ENCODE measurements at places on chromosomes 12 and 14. TPM values are rescaled to one million over a fixed set of nuclear protein-coding genes. Genes with fewer than 3 reads are reported as not detected.

Gene RHOJ
- total RNA-seq, result 9.5 TPM

Gene RNASE1
- 6.0 TPM for total RNA-seq

Gene NGDN
- total RNA-seq, result 176 TPM

Gene EIF2S3B
- 0.57 TPM for total RNA-seq

Gene LRP1
- 2.8 TPM for total RNA-seq

Gene SMCO2
- not detected for total RNA-seq

Gene ZDHHC22
- not detected for total RNA-seq

- DNase-seq, result no peak
Measured at GRCh38 chr12:114592946-114593345, 91.0 kb downstream of the TBX3 start.

- no peak for DNase-seq
Measured at GRCh38 chr14:52020866-52021717, 31.7 kb downstream of the RTRAF start.

DNA sequence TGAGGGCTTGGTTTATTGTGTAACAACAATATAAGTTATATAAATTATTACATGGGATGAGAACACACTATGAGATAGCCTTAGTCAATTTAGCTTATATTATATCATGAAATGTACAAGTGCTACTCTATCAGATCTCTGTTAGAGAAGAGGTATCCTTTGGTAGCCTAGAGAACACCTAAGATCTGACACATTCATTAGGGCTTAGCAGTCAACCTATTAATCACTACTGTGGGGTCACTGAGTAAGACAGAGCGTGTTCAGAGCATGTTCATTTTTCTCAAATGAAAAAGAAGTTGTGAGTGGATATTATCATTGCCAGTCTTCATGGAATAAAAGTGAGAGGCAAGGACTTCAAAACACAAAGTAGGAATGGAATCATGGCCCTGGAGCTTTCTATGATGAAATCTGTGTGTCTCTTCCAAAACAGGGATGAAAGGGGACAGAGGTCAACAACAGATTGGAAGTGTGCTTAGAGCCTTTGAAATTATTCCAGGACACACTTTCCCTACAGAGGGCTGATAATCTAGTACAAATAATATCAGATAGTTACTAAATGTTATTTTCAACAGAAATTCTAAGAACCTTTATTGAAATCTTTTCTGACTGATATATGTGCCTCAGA is 114.3 kb downstream of the SLC16A7 start:
- no peak for DNase-seq

GRCh38 chr14:31419179-31419966 is 977 bp downstream of the HEATR5A start:
- no peak for DNase-seq

- DNase-seq, result no peak
Measured at GRCh38 chr12:42735861-42736361, 146.4 kb upstream of the PRICKLE1 start.

- no peak for DNase-seq
Measured at GRCh38 chr12:13090054-13090453, 13.4 kb downstream of the GSG1 start.

DNA sequence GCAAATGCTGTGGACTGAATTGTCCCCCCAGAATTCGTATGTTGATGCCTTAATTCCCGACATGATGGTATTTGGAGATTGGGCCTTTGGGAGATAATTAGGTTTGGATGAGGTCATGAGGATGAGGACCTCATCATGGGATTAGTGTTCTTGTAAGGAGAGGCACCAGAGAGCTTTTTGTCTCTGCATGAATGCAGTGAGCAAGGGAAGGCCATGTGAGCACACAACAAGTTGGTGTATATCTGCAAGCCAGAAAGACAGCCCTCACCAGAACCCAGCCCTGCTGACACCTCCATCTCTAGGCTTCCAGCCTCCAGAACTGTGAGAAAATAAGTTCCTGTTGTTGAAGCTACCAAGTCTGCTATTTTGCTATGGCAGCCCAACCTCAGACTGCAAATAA is 51.9 kb upstream of the SMCO2 start:
- no peak for DNase-seq

- DNase-seq, result no peak
Measured at GRCh38 chr14:104220215-104221070, 82.1 kb downstream of the KIF26A start.

- no peak for DNase-seq
Measured at GRCh38 chr14:76330411-76331327, 45.3 kb upstream of the ESRRB start.

DNA sequence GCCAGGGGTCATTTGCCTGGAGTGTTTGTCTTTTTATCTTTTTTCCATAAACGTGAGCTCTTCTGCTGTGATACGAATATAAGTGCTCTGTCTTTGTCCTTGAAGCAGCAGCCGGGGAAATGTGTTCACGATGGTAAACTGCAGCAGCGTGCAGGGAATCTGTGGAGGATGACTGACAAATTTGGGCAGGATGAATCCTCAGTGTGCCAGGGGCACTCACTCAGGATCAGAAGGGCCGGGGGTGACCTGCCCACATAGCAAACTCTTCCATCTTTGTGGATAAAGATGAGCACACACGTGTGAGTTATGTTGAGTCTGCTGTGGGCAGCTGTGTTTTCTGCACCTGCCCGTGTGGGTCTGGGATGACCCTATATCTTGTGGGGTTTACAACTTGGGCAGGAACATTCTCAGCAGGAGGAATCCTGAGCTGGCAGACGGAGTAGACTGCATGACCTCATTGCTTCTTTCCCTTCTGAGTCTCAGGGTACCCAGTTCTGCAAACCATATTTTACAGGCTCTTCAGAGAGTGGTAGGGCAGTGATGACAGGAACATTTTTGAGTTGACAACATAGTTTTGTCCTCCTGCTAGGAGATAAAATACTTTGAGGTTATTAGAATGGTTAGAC is 711 bp downstream of the ANO4 start:
- DNase-seq, result peak; percentile 54

- peak; percentile 59 for DNase-seq
Measured at GRCh38 chr14:32710731-32711680, 227.7 kb upstream of the NPAS3 start.

DNA sequence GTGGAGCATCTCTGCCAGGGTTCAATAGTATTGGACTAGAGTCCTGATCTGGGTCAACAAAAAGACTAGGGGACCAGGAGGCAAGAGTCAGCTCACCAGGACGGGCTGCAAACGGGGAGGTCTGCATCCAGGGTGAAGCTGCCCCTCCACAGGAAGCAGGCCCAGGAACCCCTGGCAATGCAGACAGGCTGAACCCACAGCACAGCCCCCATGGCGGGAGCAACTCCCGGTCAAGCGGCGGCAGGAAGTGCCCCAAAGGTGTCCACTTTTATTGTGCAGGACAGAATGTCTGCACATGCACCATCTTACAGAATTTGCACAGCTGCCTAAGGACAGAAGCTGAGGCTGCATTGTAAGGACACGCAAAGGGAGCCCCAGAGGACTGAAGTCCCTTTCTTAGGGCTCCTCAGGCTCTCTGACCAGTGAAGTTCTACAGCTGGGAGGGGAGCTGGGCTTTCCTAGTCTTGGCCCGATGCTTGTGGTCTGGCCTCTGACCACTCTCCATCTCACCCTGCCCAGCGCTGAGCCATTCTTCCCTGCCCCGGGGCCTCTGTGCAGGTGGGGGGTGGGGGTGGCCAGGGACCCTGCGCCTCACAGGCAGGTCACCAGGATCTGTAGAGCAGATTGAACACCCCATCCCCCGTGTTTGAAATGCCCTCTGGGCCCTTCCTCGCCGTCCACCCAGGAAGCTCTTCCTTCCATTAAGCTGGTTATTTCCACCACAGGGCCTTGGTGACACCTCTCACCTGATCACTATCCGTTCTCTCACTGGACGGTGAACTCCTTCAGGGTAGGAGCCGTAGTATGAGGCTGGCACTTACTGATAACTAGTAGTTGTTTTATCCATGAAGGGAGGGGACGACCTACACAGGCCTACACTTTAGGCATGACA is 75.9 kb downstream of the NINJ2 start:
- no peak for DNase-seq

DNA sequence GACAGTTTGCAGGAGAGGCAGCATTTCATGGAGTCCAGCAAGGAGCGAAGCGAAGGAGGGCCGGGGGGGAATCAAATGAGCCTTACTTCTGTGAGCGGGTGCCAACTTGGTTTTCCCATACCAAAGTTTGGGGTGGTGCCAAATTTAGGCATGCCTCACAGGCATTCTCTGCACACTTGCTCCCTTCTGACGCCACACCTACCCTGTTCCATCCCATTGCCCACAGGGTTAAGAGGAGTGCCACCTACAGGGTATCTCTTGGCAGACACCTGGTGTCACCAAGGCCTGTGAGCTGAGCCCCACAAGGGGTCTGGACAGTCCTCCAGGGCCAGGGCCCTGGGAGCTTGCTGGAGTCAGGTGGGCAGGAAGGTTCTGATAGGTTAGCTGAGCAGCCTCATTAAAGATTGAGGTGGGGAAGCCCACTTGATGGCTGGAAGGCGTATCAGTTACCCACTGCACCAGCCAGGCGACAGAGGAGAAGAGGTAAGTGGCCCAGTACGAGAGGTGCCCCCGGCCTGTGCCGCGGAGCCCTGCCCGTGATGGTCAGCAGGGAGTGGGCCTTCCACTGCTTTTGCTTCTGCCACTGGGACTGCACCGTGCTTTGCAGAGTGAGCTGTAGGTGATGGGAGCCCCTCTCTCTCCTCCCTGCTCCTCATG is 45.2 kb downstream of the DEGS2 start:
- DNase-seq, result no peak

- DNase-seq, result no peak
Measured at GRCh38 chr12:79961411-79961810, 26.5 kb upstream of the PPP1R12A start.

- DNase-seq, result no peak
Measured at GRCh38 chr12:109621211-109621694, 47.7 kb downstream of the MVK start.

DNA sequence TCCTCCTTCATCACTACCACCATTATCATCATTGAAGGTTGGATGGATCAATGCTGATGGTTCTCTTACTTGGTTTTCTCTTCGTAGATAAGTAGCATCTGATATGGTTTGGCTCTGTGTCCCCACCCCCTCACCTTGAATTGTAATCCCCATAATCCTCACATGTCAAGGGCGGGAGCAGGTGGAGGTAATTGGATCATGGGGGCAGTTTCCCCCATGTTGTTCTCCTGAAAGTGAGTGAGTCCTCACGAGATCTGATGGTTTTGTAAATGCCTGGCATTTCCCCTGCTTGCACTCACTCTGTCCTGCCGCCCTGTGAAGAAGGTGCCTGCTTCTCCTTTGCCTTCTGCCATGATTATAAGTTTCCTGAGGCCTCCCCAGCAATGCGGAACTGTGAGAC is 172.4 kb upstream of the PWP1 start:
- no peak for DNase-seq

- peak; percentile 38 for DNase-seq
Measured at GRCh38 chr12:571795-572531, 91.3 kb downstream of the NINJ2 start.

DNA sequence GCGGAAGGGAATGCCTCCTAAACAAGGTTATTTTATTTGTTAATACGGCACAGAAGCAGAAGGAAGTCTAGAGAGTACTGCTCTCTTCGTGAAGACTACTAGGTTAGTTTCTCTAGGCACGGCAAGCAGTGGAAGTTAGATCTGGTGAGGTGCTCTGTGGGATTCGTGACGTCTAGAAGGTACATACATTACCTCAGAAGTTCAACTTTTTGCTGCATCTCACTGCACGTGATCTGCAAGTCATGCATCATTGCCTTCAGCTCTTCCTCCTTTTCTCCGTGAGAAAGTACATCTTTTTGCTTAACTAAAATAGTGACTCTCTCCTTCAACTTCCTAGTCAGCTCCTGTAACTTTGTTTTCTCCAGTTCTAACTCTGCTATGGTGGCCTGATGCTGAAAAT is 74.7 kb downstream of the NIN start:
- no peak for DNase-seq

- DNase-seq, result no peak
Measured at GRCh38 chr14:61565836-61566536, 129.3 kb upstream of the HIF1A start.

- DNase-seq, result no peak
Measured at GRCh38 chr12:88206601-88207000, 64.5 kb downstream of the TMTC3 start.

DNA sequence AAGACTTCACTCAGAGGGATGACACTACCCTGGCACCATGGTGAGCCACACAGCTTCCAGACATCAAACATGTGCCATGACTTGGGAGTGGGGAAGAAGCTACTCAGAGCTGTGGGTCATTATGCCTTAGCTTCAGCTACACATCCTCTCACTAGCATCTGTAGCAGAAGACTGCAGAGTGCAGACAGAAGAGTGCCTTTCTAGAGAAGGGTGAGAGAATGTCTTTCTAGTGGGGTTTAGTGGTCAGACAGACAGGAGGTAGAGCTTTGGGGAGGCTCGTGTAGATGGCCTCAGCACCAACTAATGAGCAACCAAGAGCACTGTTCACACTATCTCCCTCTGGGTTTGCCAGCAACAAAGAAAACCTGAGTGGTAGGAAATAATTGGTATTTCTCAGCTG is 4.9 kb upstream of the B4GALNT3 start:
- no peak for DNase-seq

DNA sequence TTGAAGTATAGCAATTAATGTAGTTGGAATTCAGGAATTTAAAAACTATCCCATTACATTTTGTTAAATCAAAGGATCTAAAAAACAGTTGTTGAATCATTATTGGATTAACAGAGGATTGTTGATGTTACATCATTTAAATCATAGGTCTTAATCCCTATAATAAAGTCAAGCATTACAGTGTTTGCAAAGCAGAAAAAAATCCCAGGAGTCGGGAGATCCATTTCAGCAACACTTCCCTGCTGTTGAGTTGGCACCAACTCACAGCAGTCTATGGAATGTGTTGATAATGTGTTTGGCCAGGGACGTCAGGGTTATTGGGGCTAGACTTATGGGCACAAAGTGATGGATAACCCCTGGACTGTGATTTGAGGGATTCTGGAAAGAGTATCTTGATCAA is 99.1 kb upstream of the TMTC1 start:
- no peak for DNase-seq

- DNase-seq, result peak; percentile 13
Measured at GRCh38 chr14:70894868-70895267, 12.4 kb upstream of the PCNX1 start.

GRCh38 chr14:53893374-53893773 is 63.3 kb downstream of the BMP4 start:
- no peak for DNase-seq

- DNase-seq, result no peak
Measured at GRCh38 chr12:94676922-94677321, 26.6 kb upstream of the TMCC3 start.

- DNase-seq, result no peak
Measured at GRCh38 chr12:91400271-91400670, 217.7 kb upstream of the DCN start.

- DNase-seq, result no peak
Measured at GRCh38 chr12:105120551-105120950, 13.0 kb downstream of the WASHC4 start.

DNA sequence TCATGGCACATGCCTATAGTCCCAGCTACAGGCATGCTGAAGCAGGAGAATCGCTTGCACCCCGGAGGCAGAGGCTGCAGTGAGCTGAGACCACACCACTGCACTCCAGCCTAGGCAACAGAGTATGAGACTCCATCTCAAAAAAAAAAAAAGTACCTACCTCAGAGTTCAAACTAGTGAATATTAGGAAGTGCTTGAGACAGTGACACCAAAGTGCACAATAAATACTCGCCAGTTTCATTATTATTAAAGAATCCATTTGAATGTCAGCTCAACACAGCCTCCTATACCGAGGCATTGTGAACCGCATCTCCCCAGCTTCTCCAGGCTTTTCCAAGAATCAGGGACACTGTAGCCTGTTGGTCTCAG is 5.0 kb downstream of the GAPDH start:
- peak; percentile 43 for DNase-seq

- DNase-seq, result peak; percentile 92
Measured at GRCh38 chr14:64444984-64445845, 20.1 kb upstream of the AKAP5 start.

Data from Daoy (cell line).